ENCODE measurements at places on chromosomes 2 and 18.

- no peak for DNase-seq
These were observed 649 bp downstream of the FECH start for GRCh38 chr18:57585855-57586250.

- DNase-seq: no peak
These were observed 92.7 kb upstream of the FN1 start for GRCh38 chr2:215528555-215528954.

DNA sequence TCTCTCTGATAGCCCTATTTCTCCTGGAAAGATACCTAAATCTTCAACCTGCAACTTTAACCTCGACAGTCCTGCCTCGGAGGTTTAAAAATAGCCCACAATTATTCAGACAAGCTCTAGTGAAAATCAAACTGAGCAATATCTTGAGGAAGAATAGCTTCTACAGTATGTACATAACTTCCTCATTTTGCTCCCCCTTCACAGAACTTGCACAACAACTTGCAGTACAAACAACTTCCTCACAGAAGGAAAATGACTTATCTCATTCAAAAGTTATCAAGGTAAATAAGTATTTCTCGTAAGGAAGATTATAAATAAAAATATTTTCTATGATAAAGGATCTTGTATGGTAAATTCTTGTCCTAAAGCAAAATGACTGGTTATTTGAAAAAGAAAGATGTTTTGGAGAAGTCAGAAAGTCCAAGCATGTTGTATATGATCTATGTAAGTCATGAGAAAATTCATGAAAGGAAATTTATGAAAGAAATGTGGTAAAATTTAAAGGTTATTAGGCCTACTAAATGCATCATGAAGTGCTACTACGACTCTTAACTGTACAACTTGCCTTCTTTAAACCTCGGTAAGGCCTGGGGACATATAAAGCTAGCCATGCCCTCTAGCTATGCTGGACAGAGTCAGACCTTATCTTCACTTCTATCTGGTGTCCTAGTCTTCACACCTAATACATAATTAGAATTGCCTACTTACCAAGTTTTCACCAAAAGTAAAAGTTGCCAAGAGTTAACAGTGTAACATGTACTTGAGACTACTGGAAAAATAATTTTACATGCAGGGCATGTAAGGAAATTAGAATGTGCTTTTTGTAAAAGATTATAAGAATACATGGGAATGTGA, 394.5 kb downstream of the DLGAP1 start:
- no peak for DNase-seq

DNA sequence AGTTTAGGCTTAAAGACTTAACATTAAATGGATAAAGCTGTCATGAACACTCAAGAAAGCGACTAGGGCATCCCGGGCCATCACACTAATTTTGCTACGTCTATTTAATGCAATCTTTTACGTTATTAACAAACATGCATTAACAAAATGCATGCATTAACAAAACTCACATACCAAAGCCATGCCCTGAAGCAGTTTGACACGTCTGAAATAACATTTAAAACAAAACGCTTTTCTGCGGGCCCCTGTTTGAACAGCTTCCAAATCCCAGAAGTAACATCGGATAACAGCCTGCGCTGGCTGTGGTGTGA, 458 bp downstream of the B4GALT6 start:
- DNase-seq: no peak

DNA sequence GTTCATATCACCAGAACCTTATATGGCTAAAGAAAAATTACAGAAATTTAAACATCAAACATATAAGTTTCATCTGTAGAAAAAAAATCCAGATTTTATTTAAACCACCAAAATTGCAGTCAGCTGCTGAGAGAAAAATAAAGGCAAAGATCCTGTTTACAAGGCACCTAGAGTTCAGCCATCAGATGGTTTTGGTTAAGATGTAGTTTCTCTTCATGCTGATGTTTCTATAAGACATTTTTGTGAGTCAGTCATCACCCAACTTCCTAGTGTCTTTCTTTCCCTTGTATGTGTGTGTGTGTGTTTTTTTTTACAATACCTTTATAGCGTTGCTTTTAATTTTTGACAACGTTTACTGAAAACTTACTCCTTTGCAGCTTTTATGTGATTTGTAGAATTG, 26.1 kb upstream of the MMADHC start:
- DNase-seq: no peak

DNA sequence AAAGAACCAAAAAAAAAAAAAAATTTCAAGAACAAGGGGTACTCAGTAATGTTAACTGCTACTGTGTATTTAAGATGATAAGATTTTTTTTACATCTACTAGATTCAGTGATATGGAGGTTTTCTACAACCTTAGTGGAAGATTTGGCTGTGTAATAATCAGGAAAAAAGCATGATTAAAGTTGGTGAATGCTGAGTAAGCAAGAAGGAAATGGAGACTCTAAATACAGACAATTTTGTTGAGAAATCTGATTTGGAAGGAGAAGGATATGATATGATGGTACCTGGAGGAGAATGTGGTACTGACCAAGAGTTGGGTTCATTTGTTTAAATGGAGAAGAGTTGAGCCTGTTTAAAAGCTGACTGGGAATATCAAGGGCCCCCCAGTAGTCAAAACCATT, 125.1 kb downstream of the WDPCP start:
- DNase-seq: no peak

- no peak for DNase-seq
These were observed 94.4 kb upstream of the GPC1 start for GRCh38 chr2:240341064-240341463.

GRCh38 chr2:85234868-85235267, 92.9 kb downstream of the TGOLN2 start:
- peak; percentile 62 for DNase-seq

DNA sequence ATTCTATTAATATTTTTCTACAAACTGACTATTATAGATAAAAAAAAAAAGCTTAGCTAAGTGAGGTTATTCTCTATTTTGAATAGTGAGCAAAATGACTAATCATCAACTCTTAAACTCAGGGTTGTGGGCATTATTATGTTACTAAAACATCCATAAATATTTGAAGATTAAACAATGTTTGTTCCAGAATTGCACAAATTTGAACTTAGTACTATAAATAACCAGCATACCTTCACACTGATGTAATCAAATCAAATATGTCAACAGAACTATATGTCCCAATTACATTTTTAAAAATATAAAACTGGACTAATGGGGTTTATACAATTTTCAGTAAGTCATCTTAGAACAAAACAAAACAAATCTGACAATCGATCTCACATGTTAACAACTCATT, 800.9 kb downstream of the LRP1B start:
- no peak for DNase-seq

DNA sequence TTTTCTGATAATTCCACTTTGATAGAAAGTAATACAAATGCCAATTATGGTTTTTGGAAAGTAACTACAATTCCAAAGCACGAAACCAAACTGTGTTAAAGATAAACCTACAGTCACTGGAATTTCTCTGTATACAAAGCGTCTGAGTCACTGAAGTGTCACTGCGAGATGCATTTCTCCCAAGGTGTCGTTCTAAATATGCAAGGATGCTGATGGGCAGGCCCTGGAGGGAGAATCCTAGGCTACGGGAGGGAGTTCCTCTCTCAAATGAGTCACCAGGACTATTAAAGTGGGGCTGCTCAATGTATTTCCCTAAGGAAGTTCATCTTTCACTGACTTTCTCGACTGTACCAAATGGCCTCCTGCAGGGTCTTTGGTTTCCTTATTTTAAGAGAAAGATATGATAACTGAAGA, 163.8 kb upstream of the STK17B start:
- no peak for DNase-seq

DNA sequence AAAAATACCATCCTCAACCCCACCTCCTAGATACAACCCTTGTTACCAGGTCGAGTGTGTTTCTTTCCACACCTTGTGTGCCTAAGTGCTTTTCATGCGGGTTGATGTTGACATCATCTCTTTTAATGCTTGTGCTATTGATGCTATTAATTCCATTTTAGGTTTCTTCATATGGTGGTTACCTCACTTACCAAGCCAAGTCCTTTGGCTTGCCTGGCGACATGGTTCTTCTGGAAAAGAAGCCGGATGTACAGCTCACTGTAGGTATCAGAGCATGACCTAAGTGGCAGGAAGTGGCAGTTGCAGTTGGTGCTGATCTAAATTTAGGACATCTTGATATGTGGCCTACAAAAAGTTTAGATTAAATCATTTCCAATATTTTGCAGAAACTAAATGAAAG, 149.9 kb upstream of the TTC39C start:
- peak; percentile 44 for DNase-seq

GRCh38 chr2:190759749-190760213, 110.9 kb downstream of the NAB1 start:
- no peak for DNase-seq

DNA sequence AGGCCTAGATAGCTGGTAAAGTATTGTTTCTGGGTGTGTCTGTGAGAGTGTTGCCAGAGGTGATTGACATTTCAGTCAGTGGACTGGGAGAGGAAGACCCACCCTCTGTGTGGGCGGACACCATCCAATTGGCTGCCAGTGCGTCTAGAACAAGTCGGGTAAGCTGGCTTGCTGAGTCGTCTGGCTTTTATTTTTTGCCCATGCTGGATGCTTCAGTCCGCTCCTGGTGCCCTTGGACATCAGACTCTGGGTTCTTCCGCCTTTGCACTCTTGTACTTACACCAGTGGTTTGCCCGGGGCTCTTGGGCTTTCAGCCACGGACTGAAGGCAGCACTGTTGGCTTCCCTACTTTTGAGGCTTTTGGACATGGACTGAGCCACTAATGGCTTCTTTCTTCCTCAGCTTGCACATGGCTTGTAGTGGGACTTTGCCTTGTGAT, 24.3 kb downstream of the DIS3L2 start:
- DNase-seq: no peak

- no peak for DNase-seq
These were observed 81.7 kb upstream of the FAM98A start for GRCh38 chr2:33680644-33681363.

DNA sequence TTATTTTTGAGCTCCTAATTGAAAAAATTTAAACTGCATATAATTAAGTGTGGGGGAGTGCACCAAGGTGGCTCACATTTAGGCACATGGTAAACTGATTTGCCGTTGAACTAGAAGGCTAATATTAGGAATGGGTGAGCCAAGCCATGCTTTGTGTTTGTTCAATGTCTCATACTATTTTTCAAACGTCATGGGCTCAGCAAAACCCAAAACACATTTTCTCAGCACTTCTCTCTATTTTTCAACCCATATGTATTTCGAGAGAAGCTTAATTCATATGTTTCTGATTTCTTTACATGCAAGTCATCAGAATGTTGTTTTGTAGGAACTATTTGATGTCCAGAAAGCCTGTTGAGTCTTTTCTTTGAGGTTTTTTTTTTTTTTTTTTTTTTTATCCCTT, 291.2 kb downstream of the TCF4 start:
- DNase-seq: no peak

DNA sequence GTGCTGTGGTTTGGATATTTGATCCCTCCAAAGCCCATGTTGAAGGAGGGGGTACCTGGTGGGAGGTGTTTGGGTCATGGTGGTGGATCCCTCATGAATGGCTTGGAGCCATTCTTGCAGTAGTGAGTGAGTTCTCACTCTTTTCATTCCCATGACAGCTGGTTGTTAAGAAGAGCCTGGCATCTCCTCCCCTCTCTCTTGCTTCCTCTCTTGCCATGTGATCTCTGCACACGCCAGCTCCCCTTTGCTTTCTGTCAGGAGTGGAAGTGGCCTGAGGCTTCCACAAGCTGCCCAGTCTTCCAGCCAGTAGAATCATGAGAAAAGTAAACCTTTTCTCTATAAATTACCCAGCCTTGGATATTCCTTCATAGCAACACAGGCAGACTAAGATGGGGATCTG, 8.6 kb downstream of the ADD2 start:
- DNase-seq: no peak

- no peak for DNase-seq
These were observed 653.5 kb upstream of the LRRTM4 start for GRCh38 chr2:78175645-78176044.

- DNase-seq: no peak
These were observed 295.3 kb upstream of the EPAS1 start for GRCh38 chr2:46001741-46002506.

Data from NCI-H510A treated with DMSO at 0.1 percent for 48 hours (cell line).